ENCODE measurements at places on chromosomes 11 and 22.

DNA sequence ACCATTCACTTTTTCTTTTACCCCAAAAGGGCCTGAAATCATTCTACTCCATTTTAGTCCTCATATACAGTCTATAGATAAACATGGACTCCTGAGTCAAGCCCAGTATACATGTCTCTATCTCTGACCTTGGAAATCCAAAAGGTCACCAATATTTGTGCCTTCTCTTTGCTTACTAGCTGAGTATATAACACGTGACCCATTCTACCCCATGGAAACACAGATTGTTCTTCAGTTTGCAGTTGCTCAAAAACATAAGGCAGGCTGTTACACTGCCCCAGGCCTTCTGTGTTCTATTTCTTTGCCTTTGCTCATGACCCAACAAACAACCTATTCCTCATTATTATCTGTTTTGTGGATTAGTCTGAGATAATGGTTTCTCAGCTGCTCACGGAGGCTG, 5.8 kb downstream of the NRIP3 start:
- no peak for DNase-seq

DNA sequence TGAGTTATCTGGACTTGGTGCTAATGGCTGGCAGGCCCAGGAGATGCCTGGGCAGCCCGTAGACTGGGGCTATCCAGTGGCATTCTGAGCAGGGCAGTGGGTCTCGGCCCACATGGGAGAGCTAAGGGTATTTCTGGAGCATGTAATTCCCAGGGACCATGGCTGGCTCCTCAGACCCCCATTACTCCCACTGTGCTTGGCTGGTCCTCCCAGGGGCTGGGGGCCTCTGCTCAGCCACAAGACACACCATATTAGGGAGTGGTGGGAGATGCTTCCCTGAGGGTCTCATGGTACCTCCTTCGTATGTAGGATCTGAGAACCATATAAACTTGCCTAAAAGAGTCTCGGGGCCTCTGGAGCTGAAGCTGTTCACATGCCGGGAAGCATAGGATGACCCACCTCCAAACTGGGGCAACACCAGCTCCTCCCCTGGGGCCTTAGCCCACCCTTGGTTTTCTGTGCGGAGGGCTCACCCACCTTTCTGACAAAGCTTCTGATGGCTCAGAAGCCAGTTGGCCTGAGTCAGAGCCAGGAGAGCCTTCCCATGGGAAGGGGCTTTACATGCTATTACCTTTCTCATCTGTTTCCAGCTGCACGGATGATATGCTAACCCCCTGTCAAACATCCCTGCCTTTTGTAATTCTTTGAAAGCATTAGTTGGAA, 9.5 kb upstream of the FTH1 start:
- DNase-seq = no peak

DNA sequence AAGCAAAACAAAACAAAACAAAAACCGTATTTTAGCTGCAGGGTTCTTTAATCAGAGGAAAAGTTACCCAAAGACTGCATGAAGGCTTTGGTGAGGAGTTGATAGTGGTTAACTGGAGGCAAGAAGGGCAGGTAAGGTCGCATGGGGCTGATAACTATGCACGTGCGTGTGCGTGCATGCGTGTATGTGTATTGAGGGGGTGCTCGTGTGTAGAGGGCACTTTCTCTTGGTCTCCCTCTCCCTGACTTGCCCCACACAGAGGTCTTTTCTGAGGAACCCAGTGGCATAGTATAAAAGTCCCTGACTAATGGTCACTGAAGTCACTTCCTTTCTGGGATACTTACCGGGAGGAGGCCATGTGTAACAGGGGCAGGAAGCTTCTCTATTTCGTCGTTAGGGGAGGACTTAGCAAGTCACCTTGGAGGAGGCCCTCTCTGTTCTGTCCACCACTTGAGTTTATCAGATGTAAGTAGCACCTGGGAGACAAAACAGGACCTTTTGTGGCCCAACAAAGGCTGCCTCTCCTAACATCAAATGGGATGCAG, 20.1 kb upstream of the FCHSD2 start:
- DNase-seq = no peak

DNA sequence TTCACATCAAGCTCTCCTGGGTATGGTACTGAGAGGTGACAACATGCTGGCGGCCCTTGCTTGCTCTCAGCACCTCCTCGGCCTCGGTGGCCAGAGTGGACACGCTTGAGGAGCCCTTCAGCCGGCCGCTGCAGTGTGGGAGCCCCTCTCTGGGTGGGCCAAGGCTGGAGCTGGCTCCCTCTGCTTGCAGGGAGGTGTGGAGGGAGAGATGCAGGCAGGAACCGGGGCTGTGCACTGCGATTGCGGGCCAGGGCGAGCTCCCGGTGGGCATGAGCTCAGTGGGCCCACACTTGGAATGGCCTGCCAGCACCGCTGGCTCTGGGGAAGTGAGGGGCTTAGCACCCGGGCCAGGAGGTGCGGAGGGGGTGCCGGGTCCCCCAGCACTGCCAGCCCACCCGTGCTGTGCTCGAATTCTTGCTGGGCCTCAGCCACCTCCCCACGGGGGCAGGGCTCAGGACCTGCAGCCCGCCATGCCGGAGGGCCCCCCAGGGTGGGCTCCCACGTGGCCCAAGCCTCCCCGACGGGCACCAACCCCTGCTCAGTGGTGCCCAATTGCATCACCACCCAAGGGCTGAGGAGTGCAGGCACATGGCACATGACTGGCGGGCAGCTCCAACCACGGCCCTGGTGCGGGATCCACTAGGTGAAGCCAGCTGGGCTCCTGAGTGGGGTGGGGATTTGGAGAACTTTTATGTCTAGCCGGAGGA, 106.2 kb downstream of the RAB38 start:
- DNase-seq = no peak

- no peak for DNase-seq
Measured at GRCh38 chr11:94755494-94755893, 12.7 kb upstream of the AMOTL1 start.

DNA sequence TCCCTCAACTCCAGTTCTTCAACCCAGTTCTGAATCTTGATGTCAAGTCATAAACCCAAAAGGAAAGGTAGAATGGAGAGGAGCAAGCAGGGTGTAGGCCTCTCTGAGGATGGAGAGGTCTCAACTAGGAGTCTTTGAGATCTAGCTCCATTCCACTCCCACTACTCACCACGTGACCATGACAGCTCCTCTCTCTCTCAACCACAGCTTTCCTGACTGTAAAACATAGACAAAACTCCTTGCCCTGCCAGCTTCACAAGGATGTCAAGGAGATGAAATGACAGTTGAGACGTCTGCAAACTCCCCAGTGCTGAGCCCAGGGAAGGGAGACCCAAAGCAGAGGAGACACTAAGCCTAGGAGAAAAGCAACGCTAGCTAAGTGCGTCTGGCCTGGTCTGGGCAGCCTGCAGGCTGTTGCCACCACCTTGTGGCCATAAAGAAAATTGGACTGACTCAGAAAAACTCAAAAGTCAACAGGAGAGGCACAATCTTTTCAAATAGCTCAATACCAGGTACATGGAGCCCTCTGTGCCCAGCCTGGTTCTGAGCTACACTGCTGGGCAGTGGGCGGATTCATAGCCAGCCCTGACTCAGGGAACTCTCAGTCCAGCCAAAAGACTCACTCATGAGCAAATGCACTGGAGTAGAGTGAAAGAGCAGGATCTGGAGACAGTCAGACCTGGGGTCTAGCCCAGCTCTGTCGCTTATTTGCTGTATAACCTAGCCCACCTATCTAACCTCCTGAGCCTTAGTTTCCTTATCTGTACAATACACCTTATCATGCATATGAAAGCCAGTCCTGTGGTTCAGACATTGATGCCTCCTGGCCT, 3.4 kb downstream of the CLPB start:
- DNase-seq = peak; percentile 75

GRCh38 chr22:18104566-18104965, 6.0 kb upstream of the TUBA8 start:
- no peak for DNase-seq

GRCh38 chr11:57798905-57799559, 37.4 kb downstream of the CTNND1 start:
- peak; percentile 10 for DNase-seq

- DNase-seq = no peak
Measured at GRCh38 chr11:104148074-104148473, 15.9 kb downstream of the PDGFD start.

DNA sequence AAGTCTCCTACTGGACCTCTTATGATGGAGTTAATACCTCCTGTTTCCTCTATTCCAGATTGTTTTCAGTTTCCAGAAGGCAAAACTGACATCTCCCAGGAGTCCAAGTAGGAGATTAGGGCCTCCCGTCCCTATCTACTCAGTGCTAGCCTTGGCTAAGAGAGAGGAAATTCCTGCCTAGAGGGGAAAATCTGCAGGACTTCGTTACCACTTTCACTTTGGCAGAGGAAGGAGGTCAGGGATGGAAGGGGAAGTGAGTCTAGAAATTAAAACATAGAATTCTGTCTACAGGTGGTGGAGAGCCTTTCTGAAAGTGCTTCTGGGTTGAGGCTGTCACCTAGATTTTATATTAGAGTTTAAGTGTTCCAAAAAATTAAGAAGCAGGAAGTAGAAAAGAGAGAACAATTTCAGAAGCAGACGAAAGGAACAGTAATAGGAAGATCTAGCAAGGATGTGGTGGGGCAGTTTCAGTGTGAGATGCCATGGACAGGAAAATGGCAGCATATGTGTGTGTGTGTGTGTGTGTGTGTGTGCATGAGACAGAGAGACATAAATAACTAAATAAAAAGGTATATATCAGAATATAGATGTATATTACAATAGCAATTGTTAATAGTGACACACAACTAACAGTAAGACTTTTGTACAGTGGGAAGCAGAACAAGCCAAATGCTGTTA, 2.4 kb upstream of the TRIM68 start:
- DNase-seq = no peak

- no peak for DNase-seq
Measured at GRCh38 chr11:62984451-62984991, at the start of gene SLC22A6. Gene SLC22A6, minus strand, starts transcription at chr11:62984967. Its CDS starts 277 bp downstream, at chr11:62984690.

DNA sequence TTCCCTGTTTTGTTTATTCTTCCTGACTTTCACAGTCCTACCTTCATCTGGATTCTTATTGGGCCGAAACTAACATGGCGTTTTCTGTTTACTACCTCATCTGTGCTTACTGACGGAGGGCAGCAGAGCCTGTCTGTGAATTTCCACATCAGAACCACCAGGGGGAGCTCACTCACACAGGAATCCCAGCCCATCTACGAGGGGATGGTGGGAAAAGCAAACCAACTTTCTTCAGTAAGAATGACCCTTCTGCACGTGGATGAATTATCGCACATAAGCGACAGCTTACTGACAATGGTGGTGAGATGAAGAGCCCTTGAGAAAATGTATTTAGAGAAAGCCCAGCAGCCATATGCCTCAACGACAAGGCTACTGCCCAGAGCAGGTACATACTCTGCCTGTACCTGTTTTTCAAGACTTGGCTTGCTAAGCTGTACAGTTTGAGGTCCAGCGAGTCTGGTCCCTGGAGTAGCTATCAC, 42.5 kb downstream of the LARGE2 start:
- peak; percentile 25 for DNase-seq

DNA sequence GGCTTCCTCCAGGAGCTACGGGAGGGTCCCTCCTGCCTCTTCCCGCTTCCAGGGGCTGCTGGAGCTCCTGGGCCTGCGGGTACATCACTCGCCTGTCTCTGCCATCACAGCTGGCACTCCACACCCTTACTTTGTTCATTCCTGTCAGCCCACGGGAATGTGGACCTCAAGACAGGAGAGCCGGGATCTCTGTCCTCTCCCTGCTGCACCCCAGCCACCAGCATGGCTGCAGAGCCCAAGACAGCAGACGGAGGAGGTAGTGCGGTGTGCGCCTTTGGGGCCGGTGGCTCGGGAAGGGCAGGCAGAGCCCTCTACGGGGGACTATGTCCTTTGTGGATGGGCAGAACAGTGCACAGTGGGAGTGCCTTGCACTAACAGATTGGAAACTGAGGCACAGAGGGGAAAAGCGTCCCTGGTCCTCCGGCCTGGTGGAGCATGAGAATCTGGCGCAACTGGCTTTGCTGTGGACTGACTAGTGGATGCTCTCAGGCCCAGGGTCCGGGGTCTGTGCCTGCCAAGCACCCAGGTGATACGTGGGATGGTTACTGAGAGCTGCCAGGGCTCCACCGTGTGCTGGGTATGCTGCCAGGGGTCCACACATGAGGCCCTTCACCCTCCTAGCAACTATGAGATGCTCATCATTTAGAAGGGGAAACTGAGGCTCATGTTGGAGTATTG, 47.3 kb downstream of the IGF2 start:
- DNase-seq = no peak

- DNase-seq = no peak
Measured at GRCh38 chr11:131537196-131537595, 166.8 kb downstream of the NTM start.

DNA sequence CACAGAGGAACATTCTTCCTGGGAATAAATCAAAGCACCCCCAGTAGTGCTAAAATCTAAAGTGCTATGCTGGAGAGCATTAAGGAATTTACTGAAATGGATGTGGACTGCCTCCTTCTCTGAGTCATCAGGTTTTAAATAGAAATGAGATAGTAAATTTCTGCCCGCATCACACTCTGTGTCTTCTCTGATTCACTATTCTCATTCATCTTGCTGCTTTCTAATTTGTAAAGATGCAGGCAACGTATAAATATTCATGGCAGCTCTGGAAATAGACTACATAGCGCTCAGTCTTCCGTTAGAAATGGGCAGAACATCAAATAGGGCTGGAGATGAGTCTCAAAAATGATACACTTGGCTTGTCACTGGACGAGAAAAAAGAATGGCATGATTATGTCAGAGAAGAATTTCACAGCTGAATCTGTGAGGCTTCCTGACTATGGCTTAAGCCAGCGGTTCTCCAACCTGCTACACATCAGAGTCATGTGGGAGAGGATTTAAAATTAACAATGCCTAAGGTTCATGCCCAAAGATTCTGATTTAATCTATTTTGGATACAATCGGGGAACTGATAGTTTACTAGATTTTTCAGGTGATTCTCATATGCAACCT, 178.2 kb downstream of the LRRC4C start:
- no peak for DNase-seq

GRCh38 chr22:50082961-50083461, 2.2 kb downstream of the MLC1 start:
- DNase-seq = no peak

DNA sequence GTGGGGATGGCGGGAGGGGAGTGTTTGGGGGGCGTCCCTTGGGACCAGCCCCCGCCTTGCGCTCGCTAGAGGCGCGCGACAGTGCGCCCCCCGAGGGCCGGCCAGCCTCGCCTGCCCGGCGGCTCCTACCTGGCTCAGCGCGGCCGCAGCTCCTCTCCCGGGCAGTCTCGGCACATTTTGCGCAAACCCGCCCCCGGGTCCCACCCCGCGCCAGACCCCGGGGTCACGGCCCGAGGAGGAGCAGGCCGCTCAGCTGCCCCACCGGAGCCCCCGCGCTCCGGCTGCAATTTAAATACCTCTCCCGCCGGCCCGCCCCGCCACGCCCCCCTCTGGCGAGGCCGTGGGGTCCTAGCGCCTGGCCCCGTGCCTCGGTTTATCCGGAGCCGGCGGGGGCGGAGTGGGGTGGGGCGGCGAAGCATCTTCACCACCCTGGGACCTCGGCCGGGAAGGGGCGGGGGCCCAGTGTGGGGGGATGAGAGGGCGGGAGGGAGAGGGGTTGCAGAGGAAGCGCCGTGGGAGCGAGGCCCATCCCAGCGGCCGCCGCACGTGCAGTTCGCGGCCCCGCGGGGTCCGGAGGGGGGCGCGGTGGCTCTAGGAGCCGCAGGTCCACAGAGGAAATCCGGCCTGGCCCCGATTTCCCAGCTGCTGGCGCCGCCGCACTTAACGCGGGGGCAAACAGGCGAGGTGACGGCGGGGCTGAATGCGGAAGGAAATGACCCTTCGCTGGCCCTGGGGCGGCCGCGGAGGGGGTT, at the start of gene LRRC32:
LRRC32 (minus strand) TSS at position 263 of the 752 bp plus-strand sequence. CDS start 4,793 bp downstream, outside the sequence.
- DNase-seq = no peak

GRCh38 chr11:134429106-134429505, 17.1 kb upstream of the B3GAT1 start:
- DNase-seq = no peak

GRCh38 chr22:50537765-50538164, 7.9 kb upstream of the KLHDC7B start:
- no peak for DNase-seq

All from AML-193 (cell line).